ENCODE measurements at places on chromosomes 1 and 21.
A peak's percentile ranks its signal among the peaks of the same experiment; 100 is the strongest.

DNA sequence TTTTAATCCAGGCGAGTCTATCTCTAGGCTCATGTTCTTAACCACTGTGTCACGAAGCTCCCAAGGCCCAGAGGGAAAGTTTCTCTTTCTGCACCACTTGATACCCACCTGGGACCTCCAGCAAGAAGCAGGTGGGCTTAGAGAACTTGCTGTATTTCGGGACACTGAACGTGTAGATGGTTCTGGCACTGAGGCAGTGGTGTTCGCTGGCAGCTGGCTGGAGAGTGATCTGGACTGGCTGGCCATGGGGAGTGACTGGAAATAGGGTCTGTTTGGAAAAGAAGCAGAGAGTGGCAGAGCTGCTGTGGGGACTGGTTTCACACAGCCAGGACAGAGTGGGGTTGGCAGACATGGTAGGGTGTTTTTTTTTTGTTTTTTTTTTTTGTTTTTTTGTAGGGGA is 16.4 kb upstream of the IL22RA1 start:
- DNase-seq = no peak

- DNase-seq = no peak
Measured at GRCh38 chr1:30731806-30732276, 8.5 kb upstream of the MATN1 start.

DNA sequence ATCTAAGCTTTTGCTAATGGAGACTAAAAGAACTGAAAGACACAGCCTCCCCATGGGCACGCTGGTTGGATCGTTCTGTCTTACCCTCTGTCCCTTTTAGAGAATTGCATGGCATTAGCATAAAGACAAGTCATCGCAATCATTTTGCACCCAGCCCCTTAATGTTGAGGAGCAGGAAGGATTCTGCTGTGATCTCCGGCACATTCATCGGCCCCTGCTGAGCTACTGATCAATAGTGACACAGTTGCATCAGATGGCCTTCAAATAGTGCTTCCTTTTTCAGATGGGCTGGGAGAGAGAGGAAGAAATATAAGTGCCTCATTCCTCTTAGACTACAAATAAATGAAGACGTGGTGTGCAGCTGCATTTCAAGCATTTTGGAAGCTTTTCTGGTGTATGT is 75.4 kb downstream of the NOS1AP start:
- DNase-seq = no peak

GRCh38 chr1:158311066-158311465 is 20.3 kb downstream of the CD1B start:
- DNase-seq = no peak

GRCh38 chr1:57966340-57966739 is 542.5 kb upstream of the DAB1 start:
- DNase-seq = no peak

GRCh38 chr1:153586347-153586746 is 20.7 kb upstream of the S100A2 start:
- no peak for DNase-seq

DNA sequence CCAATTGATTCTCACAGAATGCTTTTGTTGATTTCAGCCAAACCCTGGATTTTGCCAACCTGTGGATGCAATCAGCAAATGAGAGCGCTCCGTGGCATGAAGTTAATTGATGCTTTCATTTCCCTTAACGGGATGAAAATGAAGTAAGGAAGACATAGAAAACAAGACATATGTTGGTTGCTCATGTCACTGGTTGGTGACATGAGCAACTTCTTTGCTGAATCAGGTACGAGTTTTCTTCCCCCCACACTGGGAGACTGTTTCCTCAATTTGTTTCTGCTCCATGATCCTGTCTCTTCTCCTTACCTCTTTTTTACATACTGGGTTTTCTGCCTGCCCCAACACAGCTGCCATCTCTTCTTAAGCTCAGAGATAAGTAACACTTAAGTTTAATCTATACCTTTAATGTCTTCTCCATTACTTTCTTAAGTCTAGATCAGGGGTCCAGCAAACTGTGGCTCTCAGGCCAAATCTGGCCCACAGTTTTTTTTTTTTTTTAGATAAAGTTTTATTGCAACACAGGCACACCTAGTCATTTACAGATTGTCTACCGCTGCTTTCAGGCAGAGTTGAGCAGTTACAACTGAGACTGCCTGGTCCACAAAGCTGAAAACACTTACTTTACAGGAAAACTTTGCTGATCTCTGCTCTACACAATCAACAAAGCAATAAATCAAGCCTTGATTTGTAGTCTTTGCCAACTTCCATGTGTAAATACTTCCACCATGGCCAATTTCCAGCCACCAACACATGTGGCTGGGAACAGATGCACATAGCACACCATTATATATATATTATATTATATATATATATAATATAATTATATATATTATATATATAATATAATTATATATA is 13.3 kb downstream of the GPR157 start:
- no peak for DNase-seq

DNA sequence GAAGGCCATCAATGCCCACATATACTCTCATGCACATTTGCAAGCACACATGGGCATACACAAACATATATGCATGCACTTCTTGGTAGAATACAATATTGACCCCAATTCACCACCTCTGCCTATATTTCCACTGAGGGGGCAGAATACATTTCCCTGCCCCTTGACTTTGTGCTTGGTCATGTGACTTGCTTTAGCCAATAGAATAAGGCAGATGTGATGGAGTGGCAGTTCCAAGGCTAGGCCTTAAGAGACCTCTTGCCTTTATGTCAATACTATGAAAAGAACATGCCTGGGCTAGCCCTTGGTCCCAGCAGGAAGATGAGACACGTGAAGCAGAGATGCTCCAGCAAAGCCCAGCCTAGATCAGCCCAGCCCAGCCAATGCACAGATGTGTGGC is 66.0 kb upstream of the GRIK3 start:
- DNase-seq = no peak

DNA sequence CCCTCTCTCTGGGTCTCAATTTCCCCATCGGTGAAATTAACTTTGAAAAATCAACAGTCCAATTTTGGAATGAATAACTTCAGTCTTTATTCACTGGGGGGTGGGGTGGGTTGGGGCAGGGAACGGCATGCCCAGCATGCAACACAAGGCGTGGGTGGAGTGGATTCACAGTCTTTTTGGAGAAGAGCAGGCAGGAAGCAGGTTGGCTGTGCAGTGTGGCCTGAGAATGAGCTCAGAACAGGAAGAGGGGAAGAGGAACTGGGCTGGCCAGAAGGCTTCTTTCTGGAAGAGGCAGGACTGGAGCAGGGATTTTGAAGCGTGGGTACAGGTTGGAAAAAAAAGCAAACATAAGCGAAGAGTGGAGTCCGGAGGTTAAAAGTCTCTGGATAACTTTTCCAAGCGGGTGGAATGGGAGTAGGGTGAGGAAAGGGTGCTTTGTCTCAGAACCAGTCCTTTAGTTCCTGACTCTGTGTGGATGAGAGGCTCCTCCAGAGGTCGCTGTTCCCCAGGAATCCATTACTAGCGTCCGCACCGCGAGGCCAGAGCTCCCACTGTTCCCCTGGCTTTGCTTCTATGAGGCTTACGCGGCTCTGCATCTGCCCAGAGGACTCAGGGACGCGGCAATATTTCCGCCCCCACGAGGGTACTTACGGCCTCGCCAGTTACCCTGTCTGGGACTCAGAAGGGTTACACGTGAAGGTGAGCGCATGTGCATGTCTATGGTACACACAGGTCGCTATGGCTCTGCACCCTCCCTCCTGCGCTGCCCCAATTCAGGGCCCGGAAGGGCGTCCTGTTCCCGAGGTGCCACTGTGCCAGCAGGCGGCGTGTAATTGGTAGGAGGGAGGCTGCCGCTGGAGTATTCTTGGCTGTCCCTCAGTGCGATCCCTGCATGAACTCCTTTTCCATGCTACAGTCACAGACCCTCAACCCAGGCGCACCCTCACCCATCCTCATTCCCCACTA is 5.5 kb upstream of the FOXD2 start:
- peak; percentile 84 for DNase-seq

DNA sequence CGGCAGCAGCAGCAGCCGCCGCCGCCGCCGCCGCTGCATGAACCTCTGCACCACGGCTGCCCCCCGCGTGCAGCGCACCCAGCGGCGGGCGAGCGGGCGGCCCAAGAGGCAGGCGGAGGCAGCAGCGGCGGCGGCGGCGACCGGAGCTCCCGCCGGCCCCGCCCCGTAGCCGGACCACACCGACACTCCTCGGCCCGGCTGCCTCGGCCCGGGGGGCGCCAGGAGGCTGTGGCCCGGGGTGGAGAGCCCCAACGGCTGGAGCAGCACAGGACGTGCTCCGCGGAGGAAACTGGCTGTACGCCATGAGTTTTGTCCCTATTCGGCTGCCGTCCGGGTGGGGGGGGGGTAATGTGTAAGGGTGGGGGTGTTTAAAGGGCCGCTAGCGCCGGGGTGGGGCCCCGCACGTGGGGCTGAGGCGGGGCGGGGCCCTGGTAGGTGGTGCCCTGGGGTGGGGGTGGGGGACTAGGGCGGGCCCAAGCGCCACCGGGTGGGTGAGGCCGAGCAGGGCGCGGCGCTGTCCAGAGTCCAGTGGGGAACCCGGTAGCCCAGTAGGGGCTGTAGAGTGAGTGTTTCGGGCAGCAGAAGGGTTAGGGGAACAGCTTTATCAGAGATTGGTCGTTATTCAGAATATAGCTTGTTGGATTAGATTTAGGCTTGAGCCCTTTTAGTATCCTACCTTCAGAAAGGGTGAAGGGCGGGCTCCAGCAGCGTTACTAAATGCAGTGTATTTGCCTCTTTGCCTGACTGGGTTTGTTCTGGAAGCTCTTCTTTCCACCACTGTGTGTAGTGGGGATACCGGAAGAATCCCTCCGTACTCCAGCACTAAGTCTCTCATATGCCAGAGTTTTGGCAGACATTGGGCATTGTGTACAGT is at the start of gene FAM78B:
Gene FAM78B (minus strand): TSS at position 304 of the 874 bp plus-strand sequence. CDS start 753 bp downstream, outside the sequence.
- DNase-seq = peak; percentile 48

DNA sequence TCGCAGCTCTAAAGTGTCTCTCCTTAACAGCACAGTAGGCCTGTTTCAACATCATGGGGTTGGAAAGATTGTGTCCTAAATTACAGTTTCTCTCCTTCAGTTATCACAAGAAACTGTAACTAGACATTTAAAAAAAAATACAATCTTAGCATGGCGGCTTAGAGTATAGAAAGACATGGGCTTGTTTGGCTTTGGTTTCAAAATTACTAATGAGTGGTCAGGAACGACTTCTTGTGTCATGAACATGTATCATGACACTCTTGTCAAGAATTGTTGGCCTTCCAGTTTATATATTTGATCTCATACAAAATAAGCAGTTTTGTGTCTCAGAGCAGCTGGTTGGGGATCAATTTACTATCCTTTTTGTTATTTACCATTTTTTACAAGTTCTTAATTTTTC is 2.1 kb downstream of the GJA8 start:
- no peak for DNase-seq

DNA sequence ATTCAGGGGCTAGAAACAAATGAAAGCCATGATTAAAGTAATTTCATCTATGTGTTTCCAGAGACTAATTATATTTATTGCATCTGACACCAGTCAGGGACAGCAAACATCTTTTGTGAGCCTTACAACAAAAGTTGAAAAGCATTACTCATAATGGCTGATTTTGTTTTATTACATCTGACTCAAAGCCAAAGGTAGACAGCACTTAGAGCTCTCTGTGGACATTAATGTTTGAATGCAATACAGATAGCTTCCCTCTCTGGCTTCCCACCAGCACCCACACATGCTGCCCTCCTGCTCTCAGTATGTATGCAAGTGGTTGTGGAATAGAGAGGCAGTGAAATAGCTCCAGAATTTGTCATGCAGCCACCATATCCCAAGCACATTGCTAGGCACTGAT is 198.7 kb downstream of the SETD4 start:
- no peak for DNase-seq

DNA sequence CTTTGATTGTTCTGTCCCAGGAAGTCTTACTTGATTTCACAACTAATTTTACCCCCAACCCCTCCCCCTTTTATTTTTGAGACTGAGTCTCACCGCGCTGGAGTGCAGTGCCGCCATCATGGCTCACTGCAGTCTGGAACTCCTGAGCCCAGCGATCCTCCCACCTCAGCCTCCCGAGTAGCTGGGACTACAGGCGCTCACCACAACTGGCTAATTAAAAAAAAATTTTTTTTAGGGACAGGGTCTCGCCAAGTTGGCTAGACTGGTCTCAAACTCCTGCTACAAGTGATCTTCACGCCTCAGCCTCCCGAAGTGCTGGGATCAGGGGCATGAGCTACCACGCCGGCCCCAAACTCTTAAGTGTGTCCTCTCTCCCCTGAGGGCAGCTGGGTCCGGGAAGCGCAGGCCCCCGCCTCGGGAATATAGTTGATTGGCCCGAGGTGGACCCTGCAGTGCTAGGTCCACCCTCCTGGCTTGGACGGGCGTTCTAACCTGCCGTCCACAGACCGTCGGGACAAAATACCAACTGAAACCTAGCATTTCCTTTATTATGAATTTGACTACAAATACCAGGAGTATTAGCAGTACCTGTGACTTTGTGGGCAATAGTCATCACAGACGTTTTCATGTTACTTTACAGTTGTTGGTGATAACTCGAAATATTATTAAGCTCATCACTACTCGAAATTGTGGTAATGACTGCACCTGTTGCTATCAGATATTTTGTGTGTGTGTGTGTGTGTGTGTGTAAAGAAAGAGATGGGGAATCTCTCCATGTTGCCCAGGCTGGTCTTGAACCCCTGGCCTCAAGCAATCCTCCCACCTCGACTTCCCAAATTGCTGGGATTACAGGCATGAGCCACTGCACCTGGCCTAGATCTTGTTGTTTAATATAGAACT is 642 bp upstream of the PARP1 start:
- no peak for DNase-seq

DNA sequence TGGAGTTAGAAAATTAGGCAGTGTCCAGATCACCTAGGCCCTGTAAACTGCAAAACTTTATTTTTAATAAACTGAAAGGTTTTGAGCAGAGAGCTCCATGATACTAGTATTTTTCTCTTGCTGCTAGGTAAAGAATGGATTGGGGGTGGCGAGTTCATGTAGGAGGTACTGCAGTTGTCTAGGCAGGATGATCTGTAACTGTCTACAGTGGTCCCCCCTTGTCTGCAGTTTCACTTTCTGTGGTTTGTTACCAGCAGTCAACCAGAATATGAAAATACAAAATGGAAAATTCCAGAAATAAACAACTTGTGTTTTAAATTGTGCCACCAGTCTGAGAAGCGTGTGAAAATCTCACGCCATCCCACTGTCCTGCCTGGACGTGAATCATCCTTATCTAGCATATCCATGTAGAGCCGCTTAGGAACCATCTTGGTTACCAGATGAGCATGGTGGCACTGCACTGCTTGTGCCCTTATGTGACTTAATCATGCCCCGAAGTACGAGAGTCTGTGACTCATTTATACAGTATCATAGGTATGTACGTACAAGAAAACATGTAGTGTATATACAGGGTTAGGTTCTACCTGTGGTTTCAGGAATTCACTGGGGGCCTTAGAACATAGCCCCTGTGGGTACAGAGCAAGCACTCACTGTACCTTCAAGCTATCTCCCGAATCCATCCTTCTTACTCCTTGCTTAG is 94.2 kb downstream of the AHCTF1 start:
- DNase-seq = no peak

- no peak for DNase-seq
Measured at GRCh38 chr1:183604815-183605214, 14.6 kb upstream of the NCF2 start.

DNA sequence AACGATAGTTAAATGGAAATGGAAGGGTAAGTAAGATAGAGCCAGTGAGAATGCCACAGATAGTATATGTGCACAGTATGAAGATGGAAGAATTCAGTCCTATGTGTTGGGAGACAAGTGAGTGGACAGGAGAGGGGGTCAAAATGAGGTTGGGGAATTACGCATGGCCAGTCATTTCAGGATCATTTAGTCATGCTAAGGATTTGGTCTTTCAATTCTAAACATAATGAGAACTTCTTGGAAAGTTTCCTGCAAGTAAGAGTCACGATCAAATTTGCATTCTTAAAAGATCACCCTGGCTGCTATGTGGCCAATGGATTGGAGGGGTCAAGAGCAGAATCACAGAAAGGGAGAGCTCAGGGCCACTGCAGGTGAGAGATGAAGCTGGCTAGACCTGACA is 64.0 kb upstream of the KCNK2 start:
- no peak for DNase-seq
